ENCODE measurements at places on chromosomes 1 and 21.

GRCh38 chr1:15139654-15140350, 13.7 kb upstream of the TMEM51 start:
- no peak for DNase-seq

- DNase-seq, result no peak
These were observed 46.8 kb downstream of the UBR4 start for GRCh38 chr1:19163261-19163660.

GRCh38 chr21:26818906-26819305, 26.3 kb downstream of the ADAMTS1 start:
- no peak for DNase-seq

DNA sequence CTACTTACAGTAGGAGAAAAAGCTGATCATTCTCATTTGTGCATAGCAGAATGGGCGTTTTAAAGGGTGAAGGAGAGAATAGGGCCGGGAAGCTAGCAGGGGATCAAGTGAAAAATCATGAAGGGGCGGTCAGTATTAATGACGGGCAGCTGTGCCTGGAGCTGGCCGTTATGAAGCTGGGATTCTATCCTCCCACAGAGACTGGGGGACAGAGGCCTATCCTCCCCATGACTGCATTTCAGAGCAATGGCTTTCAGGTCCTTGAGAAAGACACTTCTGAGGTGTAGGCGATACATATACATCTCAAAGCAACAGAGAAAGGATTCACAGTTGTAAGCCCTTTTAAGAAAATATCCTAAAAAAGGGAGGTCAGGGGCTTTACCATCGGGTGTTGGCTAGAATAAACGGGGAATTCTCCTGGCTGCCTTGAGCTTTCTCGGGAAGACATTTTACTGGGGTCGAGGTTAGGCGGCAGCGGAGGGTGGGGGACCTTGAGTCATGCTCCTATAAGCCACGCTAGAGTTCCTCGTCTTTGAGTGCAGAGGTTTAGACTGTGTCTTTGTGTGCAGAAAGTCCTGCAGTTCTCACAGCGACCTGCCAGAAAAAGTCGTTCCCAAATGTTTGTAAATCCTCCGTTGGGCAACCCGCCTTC, 559 bp upstream of the MTARC2 start:
- no peak for DNase-seq

- no peak for DNase-seq
These were observed 80.2 kb downstream of the MAST2 start for GRCh38 chr1:45883658-45884057.

- DNase-seq, result no peak
These were observed 50.1 kb upstream of the RWDD3 start for GRCh38 chr1:95183952-95184351.

GRCh38 chr1:109718495-109718894, 6.4 kb downstream of the GSTM5 start:
- DNase-seq, result no peak

GRCh38 chr1:66069976-66070876, 277.5 kb downstream of the PDE4B start:
- no peak for DNase-seq

GRCh38 chr1:67560580-67561255, 124.3 kb upstream of the GADD45A start:
- no peak for DNase-seq

GRCh38 chr1:116019653-116020253, 43.4 kb downstream of the SLC22A15 start:
- no peak for DNase-seq

DNA sequence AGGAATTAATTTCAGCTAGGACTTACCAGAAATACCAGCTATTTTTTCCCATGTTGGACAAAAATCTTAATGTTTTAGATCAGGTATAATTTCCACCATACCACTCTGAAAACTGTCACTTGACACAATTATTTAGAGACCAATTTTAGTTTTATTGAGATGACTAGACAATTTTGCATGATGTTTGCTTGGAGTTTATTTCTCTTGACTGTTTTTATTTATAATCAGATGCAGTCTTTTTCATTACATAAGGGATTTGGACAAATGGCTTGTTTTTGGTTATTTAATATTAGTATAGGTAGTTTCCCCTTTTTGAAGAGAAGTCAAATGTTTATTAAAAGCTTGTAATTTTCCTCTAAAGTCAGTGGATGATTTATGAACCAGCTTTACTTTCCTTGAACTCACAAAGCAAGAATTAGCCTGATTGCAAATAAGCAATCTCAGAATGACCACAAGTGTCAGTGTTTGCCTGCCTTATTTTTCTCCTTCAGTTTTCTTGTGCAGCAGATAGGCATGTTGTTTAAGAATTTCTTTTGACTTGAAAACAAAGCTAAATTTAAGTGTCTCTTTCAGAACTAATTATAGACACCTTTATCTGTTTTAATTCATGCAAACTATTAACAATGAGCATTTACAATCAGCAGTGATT, 3.8 kb upstream of the B3GALT2 start:
- no peak for DNase-seq

- no peak for DNase-seq
These were observed 163.9 kb downstream of the TSEN15 start for GRCh38 chr1:184215274-184215925.

DNA sequence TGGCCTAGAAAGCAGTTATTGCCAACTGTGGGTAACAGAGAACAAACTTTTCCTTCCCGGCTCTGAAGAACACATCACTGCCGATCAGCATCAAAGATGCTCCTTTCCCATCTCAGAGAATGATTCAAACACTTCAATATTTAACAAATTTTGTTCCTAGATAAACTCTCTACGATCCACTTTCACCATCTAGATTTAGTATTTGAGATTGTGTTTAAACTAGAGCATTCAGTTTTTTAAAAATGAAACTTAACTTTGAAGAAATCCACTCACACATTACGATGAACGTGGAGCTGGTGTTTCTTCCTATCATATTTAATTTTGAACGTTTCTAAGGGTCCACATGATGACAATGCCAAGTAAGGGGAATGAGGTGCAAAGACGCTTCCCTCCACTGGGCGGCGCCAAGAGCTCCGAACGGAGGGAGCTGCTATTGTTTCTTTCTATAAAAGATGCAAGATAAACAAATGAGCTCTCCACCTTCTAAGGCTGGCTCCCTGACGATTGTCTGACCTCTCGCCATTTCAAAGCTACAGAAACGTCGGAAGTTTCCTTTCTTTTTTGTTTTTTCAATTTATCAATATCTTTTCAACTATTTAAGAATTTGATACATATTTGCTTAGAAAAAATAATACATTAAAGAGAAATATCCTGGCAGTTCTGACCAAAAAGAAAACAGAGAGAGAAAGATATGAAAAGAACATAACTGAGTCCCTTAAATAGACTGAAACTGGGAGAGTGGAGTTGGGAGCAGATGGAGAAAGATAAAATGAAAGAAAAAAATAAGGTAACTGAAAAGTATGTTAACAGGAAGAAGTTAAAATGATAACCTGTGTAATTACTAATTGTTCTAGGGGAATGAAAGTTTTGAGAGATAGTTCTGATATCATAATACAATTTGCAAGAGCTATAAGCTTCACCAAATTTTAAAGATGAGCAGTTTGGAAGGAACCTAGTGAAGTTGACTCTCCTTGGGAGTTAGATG, 4.4 kb upstream of the BARHL2 start:
- peak; percentile 41 for DNase-seq

- no peak for DNase-seq
These were observed 32.4 kb downstream of the DNM3 start for GRCh38 chr1:171873664-171874063.

Data from stimulated activated CD4-positive, alpha-beta T cell treated with anti-CD3 and anti-CD28 coated beads, Interleukin-1b, Interleukin-23, amount 100 ng/mL, for 4 hours (primary cell).